Regular cardiac myocyte (primary cell): ENCODE measurements at places on chromosomes 1 and 21. TPM values are rescaled to one million over a fixed set of nuclear protein-coding genes. Genes with fewer than 3 reads are reported as not detected.

The KRTAP10-12 gene
- not detected in 2 replicates for total RNA-seq

The LCK gene
- total RNA-seq = not detected in 2 replicates

The SLC37A1 gene
- total RNA-seq = 2.5 and 2.8 TPM in 2 replicates

The MLLT11 gene
- total RNA-seq = 5.9 and 6.3 TPM in 2 replicates

The COL8A2 gene
- 0.58 and 2.0 TPM in 2 replicates for total RNA-seq

The SLC35F3 gene
- not detected in 2 replicates for total RNA-seq

The TLCD4 gene
- total RNA-seq = 0.38 and 0.85 TPM in 2 replicates
